Ovary (tissue), 10 donors: ENCODE measurements at places on chromosomes 7 and 10.

- DNase-seq: no peak
Measured at GRCh38 chr10:75108684-75109458, 2.6 kb upstream of the SAMD8 start.

- DNase-seq: peak; percentile 26
Measured at GRCh38 chr7:116316838-116317628, 106.7 kb downstream of the TES start.

DNA sequence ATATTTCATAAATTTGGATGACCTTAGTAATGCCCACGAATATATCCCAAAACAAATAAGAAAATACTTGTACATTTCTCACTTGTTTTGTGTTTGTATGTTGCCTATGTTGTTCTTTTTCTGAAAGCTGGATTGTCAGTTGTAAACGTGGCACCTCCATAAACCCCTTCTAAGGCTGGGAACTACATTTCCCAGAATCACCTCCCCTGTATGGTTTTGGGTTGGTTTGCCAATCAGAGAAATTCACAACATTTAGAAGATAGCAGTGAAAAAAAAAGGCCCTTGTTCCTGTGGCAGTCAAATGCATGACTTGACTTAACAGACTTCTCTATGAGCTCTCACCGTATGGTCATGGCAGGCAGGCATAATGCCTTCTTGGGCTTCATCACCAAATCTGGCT lies 676.3 kb upstream of the STEAP1 start:
- no peak for DNase-seq

GRCh38 chr7:114405427-114405826 lies 9.2 kb upstream of the FOXP2 start:
- DNase-seq: no peak

- no peak for DNase-seq
Measured at GRCh38 chr10:97686301-97686961, 610 bp downstream of the AVPI1 start.
